ENCODE measurements at places on chromosomes 12 and 14.
A peak's percentile ranks its signal among the peaks of the same experiment; 100 is the strongest.

DNA sequence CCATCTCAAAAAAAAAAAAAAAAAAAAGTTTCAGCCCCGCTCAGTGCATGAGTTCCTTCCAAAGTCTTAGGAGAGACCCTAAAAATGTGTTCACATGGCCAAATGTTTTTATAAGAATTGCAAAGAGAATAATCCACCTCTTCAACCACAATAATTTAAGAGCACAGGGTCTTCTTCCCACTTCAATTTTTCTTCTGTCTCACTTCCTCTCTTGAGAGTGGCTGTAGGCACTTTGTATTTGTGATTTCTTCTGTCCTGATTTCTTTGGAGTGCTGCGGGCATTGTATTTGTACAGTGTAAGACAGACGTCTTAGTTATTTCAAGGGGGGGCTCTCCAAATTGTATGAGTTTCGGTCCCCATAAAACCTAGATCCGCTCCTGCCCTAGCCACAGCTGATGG, 58.3 kb downstream of the C12orf56 start:
- DNase-seq, result no peak

GRCh38 chr12:31004666-31005065, 69.0 kb upstream of the DDX11 start:
- no peak for DNase-seq

DNA sequence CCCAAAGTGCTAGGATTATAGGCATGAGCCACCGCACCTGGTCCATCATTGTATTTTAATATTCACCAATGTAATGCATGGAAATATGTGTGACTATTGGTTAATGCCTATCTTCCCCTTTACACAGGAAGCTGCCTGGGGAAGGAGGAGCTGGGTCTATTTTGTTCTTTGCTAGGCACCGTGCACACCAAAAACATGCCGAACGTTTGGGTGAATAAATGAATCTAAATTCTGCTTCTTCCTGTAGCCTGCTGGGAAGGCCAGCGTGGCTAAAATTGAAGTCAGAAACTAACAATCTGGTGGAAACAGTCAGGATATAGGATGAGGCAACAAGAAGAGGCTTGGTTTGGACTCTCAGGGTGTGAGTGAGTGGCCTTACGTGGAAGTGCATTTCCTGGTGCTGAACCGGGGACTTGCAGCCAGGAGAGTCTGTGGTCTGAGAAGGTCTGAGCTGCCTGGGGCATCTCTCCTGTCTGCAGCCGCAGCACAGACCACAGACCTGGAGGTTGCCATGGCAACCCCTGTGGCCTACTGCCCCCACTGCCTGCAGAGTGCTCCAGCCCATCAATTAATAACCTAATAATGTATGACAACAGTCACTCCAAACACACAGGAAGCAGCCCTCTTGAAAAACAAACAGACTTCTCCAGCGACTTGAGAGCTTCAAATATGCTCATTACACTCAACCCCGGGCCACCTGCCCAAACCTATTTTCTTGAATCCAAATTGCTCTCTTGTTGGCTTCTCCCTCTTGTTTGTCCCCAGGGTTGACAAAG, 5.5 kb upstream of the GPR68 start:
- DNase-seq, result peak; percentile 85

- no peak for DNase-seq
Measured at GRCh38 chr14:102138961-102139285, 774 bp upstream of the WDR20 start.

DNA sequence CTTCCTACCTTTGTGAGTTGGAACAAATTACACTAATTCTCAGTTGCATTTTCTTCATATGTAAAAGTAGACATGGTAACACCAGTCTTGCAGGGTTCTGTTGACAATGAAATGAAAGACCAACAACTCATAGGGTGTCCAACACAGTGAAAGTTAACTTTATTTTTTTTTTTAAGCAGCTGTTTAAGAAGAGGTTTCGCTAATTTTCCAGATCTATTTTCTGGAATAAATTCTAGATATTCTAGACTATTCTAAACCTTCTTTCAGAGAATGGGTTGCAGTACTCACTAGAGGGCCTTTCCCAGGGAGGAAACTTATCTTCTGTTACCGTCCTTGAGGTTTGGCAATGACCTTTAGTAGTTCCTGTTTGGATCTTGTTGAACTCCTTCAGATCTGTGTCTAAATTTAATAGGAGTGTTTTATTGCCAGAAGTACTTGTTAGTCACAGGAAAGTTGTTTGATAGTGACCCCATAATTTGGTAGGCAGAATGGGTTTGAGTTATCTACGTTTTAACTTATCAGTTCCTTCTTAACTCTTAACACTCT, 2.8 kb upstream of the ART4 start:
- DNase-seq, result no peak

DNA sequence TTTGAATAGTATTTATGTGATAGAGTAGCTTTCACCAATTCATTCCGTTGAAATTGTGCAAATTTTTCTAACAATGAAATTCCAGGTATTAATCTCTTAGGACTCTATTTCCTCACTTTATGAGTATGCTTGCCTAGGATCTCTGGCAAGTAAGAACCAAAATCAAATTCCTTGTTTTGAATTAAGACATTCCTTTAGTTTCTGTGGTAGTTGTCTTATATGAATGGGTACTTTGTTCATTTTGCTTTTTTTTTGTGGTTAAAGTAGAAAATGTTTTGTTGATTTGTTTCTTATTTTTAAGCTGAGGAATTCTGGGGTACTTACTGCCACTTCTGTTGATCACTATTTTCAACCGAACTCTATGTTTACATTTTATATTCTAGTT, 59.8 kb downstream of the KITLG start:
- no peak for DNase-seq

DNA sequence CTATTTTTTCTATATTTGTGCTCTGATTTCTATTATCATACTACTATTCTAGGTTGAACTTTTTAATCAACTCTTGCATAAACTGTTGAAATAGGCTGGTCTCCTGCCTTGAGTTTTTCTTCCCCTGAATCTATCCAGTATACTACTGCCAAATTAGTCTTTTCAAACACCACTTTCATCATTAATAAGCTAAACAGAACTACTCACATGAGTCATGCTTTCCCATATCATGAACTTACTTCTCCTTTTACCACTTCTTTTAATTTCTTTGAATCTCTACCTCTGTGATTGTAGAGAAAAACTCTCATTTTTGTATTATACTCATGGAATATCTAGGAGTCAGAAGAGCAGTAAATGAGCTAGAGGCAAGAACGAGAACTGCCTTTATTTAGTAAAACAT, 340.3 kb upstream of the PDE3A start:
- no peak for DNase-seq

Data from brain (organoid and tissue), 16 donors.